ENCODE measurements at places on chromosomes 7 and 10.

GRCh38 chr10:31759124-31759798 lies 169.4 kb downstream of the ARHGAP12 start:
- DNase-seq: peak; percentile 37

- DNase-seq: peak; percentile 12
Observed at GRCh38 chr7:1225441-1226185, 7.1 kb upstream of the UNCX start.

- DNase-seq: no peak
Observed at GRCh38 chr10:82278401-82279182, 403.6 kb downstream of the NRG3 start.

- no peak for DNase-seq
Observed at GRCh38 chr10:12500381-12501303, 151.3 kb downstream of the CAMK1D start.

- DNase-seq: no peak
Observed at GRCh38 chr10:5546891-5547680, 22.3 kb downstream of the CALML3 start.

- no peak for DNase-seq
Observed at GRCh38 chr10:128098631-128099030, 27.6 kb downstream of the MKI67 start.

DNA sequence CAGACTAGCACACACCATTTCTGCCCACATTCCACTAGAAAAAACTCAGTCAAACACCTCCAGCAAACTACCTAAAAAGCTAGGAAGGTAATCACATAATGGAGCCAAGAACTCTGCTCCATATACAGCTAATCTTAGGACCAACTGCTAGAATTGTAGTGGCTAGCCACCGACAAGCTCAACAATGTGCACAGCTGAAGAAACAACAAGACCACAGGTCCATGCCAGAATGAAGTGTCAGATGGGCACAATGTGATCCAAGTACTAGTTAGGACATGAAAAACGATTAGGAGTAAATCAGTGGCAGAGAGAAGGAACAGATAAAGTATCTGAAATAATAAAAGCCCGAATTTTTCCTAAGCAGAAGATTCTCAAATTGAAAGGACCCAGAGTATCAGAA lies 38.6 kb downstream of the TMEM106B start:
- no peak for DNase-seq

- no peak for DNase-seq
Observed at GRCh38 chr10:127945341-127945758, 38.4 kb downstream of the PTPRE start.

DNA sequence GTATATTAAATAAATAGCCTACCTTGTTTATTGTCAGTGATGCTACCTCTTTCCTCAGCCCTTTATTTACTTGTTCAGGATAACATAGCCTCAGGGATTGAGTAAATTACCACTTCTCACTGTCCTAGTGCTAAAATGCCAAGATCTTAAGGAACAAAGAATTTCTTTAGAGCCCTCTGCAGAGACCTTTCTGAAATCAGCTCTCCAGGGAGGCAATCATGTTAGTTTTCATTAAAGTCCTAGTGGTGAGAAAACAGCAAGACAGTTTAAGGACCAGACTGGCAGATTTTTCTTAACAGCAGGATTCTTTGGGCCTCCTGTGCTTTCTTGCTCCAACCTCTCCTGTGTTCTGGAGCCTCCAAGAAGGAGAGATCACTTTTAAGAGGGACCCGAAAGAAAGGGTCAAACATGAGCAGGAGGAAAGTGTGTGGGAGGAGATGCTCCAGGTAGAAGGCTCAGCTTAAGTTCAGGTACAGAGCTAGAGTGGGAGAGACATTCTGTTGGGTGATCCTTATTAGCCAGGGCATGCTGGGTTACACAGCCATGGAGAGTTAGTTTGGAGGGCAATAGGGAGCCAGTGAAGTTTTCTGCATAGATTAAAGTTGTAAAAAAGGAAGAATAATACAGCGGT lies 1.2 kb upstream of the PLCE1 start:
- no peak for DNase-seq

DNA sequence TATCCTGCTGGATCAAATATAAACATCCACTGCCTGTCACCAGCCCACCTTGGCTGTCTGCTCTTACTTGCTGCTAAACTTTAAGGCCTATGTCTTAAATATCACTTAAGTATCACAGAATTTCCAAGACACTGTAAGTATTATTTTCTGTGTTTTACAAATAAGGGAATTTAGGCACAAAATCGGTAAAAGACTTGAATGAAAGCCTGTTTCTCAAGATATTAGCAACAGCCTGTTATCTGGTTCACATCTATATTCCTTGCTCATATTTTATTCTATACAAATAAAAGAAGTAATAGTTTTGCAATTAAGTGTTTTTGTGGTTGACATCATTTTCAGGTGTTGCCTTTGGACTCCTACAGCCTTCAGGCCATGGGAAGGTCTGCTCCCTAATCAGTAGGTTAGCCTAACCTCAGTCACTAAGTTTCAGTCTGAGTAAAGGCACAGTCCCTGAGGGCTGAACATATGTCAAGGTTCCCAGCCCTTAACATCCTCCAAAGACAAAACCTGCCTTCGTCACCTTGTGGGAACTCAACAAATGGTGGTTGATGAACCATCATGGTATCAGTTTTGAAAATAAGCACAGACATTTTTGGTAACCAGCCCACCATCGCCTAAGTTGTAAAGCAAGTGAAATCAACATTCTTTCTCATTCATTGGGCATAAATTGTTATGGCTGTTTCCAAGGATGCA lies 127.1 kb downstream of the CREB5 start:
- no peak for DNase-seq

DNA sequence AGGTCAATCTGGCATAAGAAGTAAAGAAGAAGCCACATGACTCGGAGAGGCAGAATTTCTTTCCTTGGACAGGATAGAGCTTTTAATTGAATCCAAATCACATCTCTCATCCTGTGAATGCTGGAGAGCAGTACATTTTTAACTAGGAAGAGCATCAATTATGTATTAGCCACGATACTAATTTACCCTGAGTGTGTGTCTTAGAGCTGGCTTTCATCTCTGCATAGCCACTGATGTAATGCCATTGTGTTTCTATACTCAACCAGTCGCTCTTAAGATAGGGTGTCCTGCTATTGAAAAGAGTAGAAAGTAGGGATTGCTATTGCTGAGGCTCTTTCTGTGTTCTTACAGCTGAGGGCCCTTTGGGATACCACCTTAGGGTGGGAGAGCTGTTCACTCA lies 280.3 kb downstream of the AUTS2 start:
- no peak for DNase-seq

DNA sequence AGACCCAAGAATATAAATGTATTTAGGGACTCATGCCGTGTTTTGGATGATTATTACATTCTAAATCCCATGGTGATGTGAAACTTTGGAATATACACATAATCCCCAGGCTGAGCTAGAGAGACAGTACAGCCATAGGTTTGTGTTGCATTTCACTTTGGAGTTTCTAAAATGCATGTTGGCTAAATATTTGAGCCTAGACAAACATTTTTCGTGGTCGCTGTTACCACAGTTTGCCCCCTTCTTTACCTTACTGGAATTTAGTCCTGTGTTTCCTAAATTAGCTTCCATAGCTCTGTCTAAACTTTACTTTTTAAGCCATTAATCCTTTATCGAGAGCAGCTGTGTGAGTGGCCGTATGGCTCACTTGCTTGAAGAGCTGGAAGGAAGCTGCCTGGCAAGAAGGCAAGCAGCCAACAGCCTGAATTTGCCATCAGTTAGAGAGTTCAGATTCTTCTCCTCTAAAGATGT lies 192.0 kb downstream of the BICC1 start:
- DNase-seq: peak; percentile 5

- no peak for DNase-seq
Observed at GRCh38 chr7:114825423-114825951, 96.4 kb upstream of the MDFIC start.

- DNase-seq: peak; percentile 70
Observed at GRCh38 chr10:109978481-109978880, 29.3 kb upstream of the ADD3 start.

- no peak for DNase-seq
Observed at GRCh38 chr10:112585126-112585525, 138.1 kb downstream of the VTI1A start.

DNA sequence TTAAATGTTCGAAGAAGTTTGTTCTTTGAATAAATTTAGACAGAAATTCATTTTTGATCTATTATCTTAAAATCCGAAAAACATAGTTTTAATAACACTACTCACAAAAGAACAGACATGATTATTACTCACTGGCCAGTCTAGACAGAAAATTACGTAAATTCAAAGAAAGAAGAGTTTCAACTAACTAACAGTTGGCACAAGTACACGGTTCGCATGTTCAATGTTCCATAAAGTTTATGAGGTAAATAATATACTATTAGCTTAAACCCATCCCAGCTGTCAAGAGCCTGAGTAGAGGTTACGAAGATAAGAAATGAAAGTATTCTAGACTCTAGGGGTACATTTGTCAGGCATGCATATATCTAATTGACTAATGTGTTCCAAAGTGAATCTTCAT lies 151.8 kb upstream of the ASAH2 start:
- DNase-seq: no peak

DNA sequence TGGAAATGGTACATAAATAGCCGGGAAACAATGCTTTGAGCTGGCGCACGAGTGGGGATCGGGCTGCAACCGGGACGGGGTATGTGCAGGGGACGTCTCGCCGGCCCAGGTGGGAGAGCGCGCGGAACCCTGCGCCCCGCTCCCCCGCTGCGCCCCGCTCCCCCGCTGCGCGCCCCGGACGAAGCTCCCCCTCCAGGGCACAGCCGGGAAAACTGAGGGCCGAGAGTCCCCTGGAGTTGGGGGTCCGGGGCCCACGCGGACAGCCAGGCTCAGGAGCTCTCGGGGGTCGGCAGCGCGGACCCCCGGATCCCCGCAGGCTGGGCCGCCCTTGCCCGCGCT lies 514 bp downstream of the RADIL start:
- no peak for DNase-seq

DNA sequence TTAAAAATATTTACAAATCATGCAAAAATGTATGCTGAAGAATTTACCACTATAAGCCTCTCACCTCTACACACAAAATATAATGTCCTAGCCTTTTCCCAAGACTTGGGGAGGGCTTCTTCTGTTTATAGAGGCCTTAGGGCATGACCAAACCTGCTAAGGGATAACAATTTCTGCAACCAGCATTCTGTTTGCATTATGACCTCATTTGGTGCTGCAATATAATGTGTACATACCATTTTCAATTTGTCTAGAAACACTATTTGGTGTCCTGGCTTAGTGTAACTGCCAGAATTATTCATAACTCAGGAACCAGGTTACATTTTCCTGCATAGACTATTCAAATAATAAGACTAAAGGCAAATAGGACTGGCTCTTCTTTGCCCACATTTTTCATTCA lies 446.6 kb upstream of the SORCS1 start:
- DNase-seq: no peak

- DNase-seq: no peak
Observed at GRCh38 chr10:126233182-126234148, 154.8 kb downstream of the ADAM12 start.

- no peak for DNase-seq
Observed at GRCh38 chr7:138935465-138936011, 45.7 kb downstream of the KIAA1549 start.

- DNase-seq: no peak
Observed at GRCh38 chr7:45021604-45022296, 21.7 kb downstream of the CCM2 start.

DNA sequence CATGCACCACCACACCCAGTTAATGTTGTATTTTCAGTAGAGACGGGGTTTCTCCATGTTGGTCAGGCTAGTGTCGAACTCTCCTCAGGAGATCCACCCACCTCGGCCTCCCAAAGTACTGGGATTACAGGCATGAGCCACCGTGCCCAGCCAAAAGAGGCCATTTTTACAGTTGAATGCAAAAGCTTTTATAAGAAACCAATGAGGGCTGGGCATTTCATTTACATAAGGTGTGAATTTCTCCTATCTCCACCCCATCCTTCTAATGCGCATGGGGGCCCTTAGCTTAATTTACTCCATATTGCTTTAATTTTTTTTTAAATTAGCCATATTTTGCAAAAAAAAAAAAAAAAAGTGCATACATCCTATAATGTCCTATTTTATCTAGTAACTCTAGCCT lies 25.1 kb upstream of the EIF4H start:
- no peak for DNase-seq

Data from globus pallidus (tissue), 1 donor.